Activated CD8-positive, alpha-beta T cell treated with anti-CD3 and anti-CD28 coated beads for 36 hours (primary cell): ENCODE measurements at places on chromosomes 7 and 10. TPM values are rescaled to one million over a fixed set of nuclear protein-coding genes. Genes with fewer than 3 reads are reported as not detected.

DNA sequence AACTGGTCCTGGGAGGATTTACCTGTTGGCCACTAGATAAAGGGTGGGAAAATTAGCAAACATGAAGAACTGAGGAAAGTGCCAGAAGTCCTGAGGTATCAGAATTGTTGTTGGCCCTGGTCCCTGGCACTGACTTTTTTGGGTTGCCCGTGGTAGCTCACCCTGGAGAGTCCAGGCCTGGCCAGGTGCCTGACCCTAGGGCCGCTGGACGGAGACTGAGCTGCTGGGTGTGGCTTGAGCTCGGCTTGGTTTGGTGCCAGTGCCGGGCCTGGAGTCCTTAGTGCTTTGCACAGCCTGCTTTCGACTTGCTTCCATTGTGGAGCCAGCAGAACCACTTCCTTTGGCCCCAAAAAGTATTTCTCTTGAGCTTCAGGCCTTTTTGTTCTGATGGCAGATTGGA, 12.9 kb downstream of the MDH2 start:
- no peak for DNase-seq

DNA sequence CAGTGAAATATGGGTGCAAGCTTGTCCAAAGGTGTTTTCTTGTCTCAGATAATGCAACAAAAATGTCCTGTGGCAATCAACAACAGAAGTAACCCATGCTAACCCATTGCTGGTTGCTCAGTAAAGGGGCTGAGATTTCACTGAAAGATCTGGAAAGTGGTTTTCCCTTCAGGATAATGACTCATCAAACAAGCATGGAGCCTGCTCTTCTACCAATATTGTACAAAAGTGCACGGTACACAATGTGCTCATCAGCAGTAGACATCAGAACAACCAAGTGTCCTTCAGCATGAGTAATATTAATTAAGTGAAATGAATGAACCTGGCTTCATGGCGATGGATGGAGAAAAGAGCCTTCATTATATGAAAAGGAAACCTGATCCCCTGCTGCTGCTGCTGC, 287.1 kb upstream of the NEBL start:
- DNase-seq: no peak

GRCh38 chr7:11317766-11318165, 344.1 kb downstream of the PHF14 start:
- DNase-seq: no peak

DNA sequence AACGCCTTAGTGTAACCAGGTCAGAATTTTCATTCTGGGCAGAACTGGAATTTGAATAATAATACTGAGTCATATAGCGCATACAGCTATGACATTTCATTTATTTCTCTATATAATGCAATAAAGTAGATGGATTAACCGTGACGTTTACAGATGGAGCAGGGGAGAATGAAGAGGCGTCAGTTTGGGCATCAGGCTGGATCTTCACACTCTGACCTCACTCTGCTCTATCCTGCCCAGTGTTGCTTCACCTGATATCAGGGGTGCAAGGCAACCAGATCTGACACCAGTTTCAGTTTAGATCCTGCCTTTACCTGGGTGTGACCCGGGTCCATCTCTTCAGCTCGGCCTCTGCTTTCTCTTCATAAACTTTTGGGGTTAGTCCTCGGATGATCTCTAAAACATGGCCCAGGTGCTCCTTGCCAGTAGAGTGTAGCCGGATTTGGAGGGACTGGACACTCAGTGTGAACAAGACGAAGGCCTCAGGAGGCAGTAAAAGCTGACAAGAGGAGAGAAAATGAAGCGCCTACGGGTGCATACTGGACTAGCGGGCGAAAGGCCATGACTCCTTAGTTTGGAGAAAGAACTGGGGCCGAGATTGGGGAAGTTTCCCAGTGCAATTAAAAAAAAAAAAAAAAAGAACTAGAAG, 1.4 kb upstream of the ZYX start:
- no peak for DNase-seq

DNA sequence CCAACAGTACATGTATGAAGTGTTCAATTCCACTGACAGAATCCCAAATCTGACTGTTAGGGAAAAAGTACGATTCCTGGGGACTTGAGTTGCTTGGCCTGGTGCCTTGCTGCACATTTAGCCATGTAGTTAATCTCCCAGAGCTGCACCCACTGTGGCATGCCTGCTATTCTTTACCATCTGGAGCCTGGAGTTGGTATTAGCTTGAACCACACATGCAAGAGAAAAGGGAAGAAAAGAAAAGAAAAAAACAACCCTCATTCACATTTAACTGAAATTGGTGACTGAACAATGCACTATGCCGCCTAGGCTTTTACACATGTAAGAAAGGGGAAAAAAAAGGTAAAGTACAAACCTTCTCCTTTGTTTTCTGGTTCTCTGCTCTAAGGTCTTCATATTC, 26.1 kb downstream of the SHTN1 start:
- no peak for DNase-seq

The ADAM12 gene
- total RNA-seq: 1.3 TPM

GRCh38 chr7:55535617-55536016, 36.7 kb downstream of the VOPP1 start:
- DNase-seq: no peak

The NPC1L1 gene
- not detected for total RNA-seq

The KLF14 gene
- not detected for total RNA-seq

DNA sequence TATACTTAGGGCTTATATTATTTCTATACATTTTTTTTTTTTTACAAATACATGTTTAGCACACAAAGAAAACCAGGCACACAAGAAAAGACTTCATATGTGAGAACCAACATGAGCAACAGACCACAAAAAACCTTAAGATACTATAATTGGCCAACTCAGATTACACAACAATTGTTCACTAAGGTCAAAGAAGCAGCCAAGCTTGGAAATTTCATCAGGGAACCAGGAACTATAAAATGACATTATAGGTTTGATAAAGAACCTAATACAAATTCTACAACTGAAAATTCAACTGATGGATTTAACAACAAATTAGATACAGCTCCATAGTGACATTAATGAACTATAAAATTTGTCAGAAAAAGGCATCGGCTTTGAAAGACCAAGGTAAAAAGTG, 4.4 kb upstream of the LUC7L2 start:
- no peak for DNase-seq

The SUN3 gene
- total RNA-seq: 0.95 TPM

The WNT8B gene
- 0.47 TPM for total RNA-seq

- no peak for DNase-seq
Measured at GRCh38 chr7:40923626-40924025, 779.3 kb downstream of the INHBA start.

DNA sequence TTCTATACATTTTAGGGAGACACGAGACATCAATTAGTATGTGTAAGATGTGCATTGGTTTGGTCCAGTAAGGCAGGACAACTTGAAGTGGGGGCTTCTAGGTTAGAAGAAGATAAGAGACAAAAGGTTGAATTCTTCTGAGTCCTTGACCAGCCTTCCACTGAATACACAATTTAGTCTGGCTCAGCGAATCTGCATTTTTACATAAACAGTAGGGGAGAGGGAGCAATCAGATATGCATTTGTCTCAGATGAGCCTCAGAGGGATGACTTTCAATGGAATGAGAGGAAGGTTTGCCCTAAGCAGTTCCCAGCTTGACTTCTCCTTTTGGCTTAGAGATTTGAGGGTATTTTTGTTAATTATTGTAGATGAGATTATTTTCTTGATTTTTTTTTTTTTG, 20.0 kb upstream of the C10orf90 start:
- no peak for DNase-seq

- no peak for DNase-seq
Measured at GRCh38 chr10:55146032-55146431, 345.0 kb upstream of the PCDH15 start.

GRCh38 chr7:143882604-143883078, 19.3 kb downstream of the TCAF1 start:
- DNase-seq: no peak

The AEBP1 gene
- 30.4 TPM for total RNA-seq

DNA sequence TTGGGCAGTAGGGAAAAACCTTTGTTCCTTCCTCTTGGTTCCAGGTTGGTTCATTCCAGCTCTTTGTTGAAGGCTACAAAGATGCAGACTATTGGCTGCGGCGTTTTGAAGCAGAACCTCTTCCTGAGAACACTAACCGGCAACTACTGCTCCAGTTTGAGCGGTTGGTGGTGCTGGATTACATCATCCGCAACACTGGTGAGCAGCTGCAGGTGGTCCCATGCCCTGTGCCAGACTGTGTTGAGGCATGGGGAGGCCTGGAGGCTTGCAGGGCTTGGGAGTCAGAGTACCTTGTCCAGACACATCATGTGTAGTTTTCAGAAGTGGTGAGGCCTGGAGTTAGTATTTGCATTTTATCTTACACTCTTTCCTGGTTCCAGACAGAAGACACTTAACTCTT, 16.3 kb downstream of the PI4K2A start:
- no peak for DNase-seq

The MALRD1 gene
- 0.29 TPM for total RNA-seq

The OR2A42 gene
- not detected for total RNA-seq

- DNase-seq: peak; percentile 93
Measured at GRCh38 chr7:2104107-2104710, 128.5 kb downstream of the MAD1L1 start.

The GPNMB gene
- total RNA-seq: 1.5 TPM

DNA sequence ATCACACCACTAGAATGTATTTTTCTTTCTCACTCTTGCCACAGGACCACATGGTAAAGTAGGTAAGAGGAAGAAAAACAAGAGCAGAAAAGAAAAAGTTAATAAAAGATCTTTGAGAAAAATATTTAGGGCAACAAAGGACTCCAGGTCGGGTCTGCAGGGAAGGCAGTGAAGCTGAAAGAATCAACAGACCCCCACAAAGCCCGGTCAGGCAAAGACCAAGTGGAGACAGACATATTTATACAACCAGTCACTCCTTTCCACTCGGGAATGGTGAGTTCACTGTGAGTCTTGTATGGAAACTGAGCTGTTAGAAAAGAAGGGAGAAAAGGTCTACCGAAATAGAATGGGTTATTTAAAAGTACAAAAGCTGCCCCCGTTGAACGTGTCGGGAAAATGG, 28.0 kb downstream of the RSU1 start:
- no peak for DNase-seq

GRCh38 chr7:35463176-35463700, 209.3 kb upstream of the TBX20 start:
- no peak for DNase-seq

GRCh38 chr10:70272925-70273316, 10.9 kb downstream of the NPFFR1 start:
- DNase-seq: peak; percentile 20

GRCh38 chr10:125707541-125708468, 11.7 kb upstream of the EDRF1 start:
- no peak for DNase-seq

GRCh38 chr7:137696988-137697387, 149.8 kb downstream of the DGKI start:
- no peak for DNase-seq

DNA sequence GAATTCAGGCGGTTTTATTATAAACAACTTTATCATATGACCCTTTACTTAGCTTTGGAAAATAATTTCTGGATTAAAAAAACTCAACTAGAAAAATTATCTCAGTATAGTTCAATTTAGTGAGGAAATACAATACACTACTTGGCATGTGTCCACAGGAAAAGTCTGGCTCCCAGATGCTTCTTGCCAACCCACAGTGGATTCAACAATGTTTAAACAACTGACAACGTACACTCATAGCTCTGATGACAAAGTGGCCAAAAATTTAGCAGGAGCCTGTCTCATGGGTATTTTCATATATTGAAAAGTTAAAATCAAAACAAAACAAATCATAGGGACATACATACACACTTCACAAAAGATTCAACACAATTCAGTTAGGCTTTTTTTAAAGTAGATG, 158.8 kb downstream of the SKAP2 start:
- DNase-seq: no peak

DNA sequence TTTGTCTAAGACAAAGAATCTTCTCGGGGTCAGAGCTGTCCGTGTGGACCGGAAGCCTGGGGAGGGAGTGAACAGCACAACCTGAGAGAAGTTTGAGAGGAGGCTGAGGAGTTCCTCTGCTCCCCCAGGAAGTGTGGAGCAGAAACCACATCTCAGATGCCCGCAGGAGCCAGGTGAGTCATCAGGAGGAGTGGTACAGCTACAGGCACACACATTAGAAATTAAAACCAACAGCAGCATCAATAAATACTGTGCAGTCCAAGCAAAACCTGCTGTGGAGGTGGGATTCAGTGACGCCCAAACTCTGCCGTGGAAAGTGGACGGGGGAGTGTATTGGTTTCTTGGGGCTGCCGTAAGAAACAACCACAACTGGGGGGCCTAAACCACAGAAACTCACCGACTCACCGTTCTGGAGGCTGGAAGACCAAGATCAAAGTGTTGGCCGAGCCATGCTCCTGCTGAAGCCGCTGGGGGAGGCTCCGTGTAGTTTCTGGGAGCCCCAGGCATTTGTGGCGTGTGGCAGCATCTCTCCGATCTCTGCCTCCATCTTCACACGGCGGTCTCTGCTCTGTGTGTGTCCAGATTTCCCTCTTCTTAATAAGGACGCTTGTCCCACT, 31.2 kb upstream of the GARS1 start:
- DNase-seq: no peak

- no peak for DNase-seq
Measured at GRCh38 chr7:38291117-38291647, 17.7 kb upstream of the TARP start.

GRCh38 chr7:80823057-80823456, 95.8 kb downstream of the SEMA3C start:
- DNase-seq: no peak

The PRTFDC1 gene
- total RNA-seq: 2.2 TPM

The COBL gene
- total RNA-seq: not detected

GRCh38 chr10:70142555-70142954, 3.9 kb downstream of the TYSND1 start:
- DNase-seq: no peak

The FZD8 gene
- total RNA-seq: 0.14 TPM

GRCh38 chr7:149884016-149884415, 10.2 kb downstream of the ATP6V0E2 start:
- no peak for DNase-seq

DNA sequence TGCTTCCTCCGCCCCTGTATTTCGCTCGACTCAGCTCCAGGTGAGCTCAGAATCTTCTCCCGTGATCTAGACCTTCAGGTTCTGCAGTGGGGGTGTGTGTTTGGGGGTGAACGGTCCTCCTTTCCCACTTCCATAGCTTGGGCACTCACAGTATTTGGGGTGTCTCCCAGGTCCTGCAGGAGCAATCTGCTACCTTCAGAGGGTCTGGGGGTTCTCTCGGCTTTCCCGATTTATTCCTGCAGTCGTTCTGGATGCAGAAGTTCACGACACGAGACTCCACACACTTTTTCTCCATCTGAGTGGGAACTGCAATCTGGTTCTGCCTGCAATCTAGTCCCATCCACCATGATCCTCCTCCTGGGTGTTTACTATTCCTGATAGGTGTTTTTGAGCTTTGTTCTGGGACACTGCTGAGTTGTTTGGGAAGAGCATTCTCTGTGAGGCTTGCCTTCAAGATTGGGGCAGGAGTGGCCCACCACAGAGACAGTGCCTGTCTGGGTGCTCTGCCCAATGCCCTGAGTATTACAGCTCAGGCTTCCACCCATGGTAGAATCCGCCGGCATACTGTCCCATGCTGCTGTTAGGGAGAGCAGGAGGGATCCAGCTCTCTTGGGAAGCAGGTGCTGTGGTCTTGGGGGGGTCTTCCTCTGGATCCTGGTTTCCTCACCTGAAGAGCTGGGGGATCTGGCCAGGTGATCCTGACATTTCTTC, 29.8 kb downstream of the JAKMIP3 start:
- DNase-seq: no peak

- DNase-seq: no peak
Measured at GRCh38 chr10:122663516-122664130, 36.0 kb downstream of the C10orf120 start.

The NPSR1 gene
- not detected for total RNA-seq

GRCh38 chr7:30249316-30249715, 35.1 kb upstream of the ZNRF2 start:
- DNase-seq: no peak
